ENCODE measurements at places on chromosomes 3 and 15.

- DNase-seq, result peak; percentile 70
These were observed 84.1 kb downstream of the WNT5A start for GRCh38 chr3:55402886-55403609.

DNA sequence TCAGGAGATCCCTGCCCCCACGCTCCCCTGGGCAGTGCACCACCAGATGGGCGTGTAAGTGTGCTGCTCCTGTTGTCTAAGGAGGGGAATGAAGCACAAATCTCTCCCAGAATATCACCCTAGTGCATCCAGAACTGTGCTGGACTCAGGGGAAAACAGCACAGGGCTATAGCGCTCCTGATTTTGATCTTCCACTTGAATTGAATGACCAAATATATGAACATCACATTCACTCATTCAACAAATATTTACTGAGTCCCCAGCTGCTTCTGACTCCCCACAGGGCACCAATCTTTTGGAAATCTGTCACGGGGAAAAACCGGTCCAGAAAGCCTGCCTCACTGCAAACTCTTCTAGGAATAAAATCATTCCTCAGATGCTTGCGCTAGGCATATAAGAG lies 2.4 kb downstream of the CPLX3 start:
- DNase-seq, result no peak

GRCh38 chr3:16923112-16923511 lies 38.4 kb downstream of the PLCL2 start:
- no peak for DNase-seq

- no peak for DNase-seq
These were observed 110.2 kb downstream of the RBPMS2 start for GRCh38 chr15:64665179-64665578.

DNA sequence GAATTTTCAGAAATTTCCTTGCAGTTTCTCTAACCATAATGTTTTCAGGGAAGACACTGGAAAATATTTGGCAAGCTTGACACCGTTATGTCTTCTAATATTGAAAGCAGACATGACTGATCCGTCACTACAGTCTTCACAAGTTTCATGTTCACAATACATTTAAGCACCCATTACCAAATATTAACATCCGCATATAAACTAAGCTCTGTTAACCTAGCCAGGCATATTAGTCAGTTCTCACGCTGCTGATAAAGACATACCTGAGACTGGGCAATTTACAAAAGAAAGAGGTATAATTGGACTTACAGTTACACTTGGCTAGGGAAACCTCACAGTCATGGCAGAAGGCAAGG lies 162.7 kb upstream of the LYSMD4 start:
- DNase-seq, result no peak

- no peak for DNase-seq
These were observed 63.1 kb downstream of the TNIK start for GRCh38 chr3:171397089-171397488.

GRCh38 chr3:29805757-29806156 lies 524.9 kb downstream of the RBMS3 start:
- peak; percentile 32 for DNase-seq

- peak; percentile 82 for DNase-seq
These were observed 278.1 kb upstream of the P2RY1 start for GRCh38 chr3:152556731-152557254.

DNA sequence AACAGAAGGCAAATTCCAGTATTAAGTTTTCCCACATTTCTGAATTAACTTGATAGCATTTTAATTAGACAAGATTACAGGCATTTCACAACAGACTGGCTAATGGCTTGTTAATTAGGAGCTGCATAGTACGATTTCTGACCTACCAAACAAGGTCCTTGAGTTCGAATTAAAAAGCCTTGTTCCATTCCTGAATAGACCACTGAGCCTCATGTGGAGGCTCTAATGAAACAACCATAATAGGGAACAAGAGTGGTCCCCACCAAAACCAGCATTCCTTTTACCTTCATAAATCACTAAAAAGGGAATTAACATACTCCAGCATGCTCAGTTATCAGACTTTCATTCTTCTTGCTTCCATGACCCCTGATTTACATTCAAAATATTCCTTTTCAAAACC lies 66.4 kb downstream of the PRTG start:
- DNase-seq, result no peak

DNA sequence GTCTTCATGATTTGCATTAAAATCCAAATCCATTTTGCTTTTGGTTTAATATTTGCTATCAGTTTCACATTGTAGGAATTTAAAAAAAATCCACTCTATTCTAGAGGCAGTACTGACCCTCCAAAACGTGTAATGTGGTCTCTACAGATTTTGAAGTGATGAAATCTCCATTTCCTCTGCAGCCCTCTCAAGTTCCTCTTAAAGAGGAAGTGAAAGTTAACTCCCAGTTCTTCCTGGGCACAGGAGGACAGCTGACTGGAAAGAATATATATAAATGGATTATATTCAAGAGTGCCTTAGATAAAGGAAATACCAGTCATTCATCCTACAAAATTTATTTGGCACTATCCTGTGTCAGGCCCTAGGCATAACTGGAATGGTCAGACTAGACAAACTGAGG lies 83.5 kb upstream of the PLCL2 start:
- no peak for DNase-seq

GRCh38 chr3:15797642-15798303 lies at the start of gene ANKRD28:
Gene ANKRD28, minus strand, starts transcription at chr3:15797979. Its CDS starts 1,458 bp downstream, at chr3:15796521.
- DNase-seq, result peak; percentile 98

DNA sequence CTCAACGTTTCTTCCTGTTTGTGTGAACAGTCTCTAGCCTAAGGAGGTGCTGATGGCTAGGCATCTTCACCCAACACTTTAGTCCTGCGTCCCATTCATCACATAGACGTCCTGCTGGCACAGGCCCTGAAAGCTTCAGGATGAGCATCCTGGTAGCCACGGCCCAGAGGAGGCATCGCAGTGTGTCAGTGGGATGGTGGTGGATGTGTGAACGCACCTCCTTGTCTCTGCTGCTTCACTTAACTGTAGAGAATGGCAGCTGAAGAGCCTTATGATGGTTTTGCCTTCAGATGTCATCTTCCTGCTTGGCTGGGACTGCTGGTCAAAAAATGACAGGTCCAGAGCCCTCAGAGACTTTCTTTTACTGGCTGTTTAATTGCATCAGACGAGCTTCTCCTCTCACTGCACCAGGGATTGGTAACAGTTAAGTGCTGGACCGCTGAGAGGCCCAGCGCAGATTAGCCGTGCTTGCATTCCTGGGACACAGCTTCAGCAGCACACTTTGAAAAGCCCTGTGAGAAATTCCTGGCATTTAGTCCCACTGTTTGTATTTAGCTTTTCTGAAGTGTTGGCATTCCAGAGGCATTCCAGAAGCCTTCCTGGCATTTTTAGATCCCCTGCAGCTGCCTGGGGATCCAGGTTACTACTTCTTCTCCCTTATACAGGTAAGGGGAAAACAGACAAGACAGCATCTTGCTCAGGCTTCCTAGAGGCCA lies 132.4 kb upstream of the PLXNA1 start:
- no peak for DNase-seq

DNA sequence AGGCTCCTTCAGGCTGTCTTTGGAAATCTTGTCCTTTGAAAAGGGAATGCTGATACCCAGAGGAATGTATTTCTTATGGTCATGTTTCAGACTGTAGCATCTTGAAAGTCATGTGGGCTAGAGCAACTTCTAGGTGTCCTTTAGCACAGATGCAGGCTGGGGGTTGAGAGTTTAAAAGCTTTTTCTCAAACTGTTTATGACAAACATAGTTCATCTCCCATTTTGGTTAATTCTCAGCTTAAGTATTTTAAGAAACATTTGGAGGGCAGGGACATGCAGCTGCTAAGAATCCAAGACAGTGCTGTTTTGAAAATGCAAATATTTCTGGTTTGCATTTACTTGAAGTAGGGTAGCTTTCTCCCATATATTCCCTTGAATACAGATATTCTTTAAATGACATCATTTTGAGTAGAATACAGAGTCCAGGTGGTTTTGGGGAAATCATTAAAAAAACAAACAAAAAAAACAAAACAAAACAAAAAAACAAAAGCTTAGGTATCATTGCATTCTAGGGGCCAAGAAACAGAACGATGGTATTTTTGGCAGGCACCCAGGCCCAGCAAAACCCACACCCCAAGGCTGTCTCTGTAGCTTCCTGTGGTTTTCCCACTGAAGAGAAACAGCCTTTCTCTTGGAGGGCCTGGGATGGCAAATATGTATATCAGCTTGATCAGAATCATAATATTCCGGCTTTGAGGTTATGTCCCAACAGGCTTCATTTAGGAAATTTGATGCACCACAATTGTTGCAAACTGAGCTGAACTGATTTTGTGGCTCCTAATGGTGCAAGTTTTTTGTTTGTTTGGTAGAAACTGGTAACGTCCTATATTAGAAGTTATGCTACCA lies 120.0 kb downstream of the ATG7 start:
- peak; percentile 36 for DNase-seq

- DNase-seq, result no peak
These were observed 85.1 kb upstream of the CSPG5 start for GRCh38 chr3:47663630-47664240.

DNA sequence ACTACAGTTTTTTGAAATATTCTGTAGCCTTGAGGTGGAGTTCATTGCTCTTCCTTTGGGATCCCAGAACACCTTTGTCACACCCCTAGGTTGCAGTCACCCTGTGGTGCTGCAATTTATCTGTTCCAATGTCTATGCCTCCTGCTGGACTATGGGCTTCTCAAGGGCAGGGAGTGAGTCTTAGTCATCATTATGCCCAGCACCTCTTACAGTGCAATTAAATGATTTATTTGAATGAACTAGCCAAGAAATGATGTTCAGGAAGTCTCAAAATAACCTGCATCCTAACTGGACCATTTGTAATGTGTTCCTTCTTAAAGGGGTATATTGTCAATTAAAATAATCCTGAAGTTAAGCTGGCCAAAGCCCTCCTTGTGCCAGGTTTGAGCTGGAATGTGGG lies 28.5 kb downstream of the SHC4 start:
- no peak for DNase-seq

Data from fibroblast of mammary gland (primary cell).